ENCODE measurements at places on chromosomes 11 and 22.

DNA sequence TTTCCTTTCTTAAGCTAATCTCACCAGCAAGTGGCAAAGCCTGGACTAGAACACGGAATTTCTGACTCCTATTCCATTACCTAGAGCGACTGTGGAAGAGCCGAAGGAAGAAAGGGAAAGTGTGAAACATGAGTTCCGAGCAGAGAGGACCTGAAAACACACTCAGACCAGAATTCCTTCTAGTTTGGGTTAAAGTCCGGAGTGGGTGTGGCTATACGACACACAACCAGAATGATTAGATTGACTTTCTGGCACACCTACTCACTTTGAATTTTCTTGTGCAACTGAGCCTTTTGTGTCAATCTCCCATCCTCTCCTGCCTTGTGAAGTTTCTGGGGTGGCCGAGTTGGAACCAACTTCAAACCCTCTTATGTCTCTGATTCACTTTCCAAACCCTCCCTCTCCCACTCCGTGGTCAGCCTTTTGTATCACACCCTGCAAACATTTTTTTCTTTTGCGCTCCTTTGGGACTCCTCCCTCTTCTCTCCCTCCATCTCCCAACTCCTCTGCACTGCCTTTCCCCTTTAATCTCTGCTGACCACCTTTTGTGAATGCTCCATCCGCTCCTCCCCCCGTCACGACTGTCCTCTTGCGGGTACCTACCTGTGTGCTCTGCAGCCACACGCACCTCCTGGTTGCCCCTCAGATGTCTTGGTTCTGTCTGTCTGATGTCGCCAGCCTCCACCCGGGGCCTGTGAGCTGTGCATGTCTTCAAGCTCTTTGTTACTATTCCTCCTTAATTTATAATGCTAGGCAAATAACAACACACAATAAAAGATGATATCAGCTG lies 86.3 kb upstream of the BLID start:
- DNase-seq = no peak

GRCh38 chr11:8096575-8096974 lies 15.6 kb downstream of the TUB start:
- no peak for DNase-seq

DNA sequence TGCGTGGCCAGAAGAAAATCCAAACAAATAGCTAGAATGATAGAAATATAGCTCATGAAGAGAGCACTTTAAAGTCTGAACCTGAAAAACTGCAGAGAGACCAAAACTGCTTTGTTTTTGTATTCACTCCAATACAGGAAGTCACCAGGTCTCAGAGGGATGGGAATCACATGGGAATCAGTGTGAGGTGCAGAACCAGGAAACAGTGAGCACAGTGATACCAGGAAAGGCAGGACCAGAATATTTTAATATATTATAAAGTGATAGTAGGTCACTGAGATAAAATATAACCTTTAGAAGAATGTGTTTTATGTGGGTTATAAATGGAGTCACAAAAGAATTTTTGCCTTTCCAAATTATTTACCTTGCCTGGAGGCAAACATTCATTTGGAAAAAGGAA lies 277.3 kb downstream of the CASP12 start:
- no peak for DNase-seq

- DNase-seq = no peak
Measured at GRCh38 chr11:39968071-39968470, 1491.4 kb downstream of the LRRC4C start.

- DNase-seq = no peak
Measured at GRCh38 chr22:37202716-37203115, 9.6 kb downstream of the SSTR3 start.

- no peak for DNase-seq
Measured at GRCh38 chr11:113234888-113235287, 79.5 kb upstream of the TTC12 start.

GRCh38 chr11:12411806-12412727 lies 34.7 kb downstream of the PARVA start:
- DNase-seq = no peak

- no peak for DNase-seq
Measured at GRCh38 chr11:131042041-131042390, 125.7 kb upstream of the SNX19 start.

DNA sequence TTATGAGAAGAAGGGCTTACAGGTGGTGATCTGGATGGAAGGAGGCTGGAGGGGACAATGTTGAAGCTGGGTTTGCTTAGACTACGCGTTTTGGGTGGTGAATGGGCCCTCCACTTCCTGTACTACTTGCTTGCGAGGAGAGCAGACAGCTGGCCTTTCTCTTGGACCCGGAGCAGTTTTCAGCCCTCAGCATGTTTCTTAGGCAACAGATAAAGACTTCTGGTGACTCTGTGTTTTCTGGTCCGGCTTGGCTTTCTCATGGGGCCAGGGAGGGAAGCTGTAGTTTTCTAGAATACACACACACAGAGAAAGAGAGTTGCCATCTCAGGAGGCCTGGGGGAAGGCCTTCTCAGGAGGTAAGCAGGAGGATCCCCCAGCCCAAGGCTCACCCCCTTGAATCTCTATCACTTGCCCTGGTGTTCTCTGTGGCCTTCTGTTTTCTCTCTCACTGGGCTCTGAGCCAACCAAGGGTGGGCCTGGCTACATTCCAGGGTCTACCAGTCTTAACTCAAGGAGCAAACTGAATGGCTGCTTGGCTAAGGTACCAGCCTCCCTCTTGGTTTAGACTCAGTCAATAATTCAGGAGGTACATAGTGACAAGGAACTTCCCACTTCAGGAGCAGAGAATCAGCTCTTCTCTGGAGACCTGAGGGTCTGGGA lies 2.4 kb downstream of the CCS start:
- no peak for DNase-seq

GRCh38 chr11:23540101-23540561 lies 679.9 kb upstream of the CCDC179 start:
- DNase-seq = peak; percentile 52

GRCh38 chr11:3123305-3123704 lies 41.8 kb downstream of the OSBPL5 start:
- DNase-seq = no peak

DNA sequence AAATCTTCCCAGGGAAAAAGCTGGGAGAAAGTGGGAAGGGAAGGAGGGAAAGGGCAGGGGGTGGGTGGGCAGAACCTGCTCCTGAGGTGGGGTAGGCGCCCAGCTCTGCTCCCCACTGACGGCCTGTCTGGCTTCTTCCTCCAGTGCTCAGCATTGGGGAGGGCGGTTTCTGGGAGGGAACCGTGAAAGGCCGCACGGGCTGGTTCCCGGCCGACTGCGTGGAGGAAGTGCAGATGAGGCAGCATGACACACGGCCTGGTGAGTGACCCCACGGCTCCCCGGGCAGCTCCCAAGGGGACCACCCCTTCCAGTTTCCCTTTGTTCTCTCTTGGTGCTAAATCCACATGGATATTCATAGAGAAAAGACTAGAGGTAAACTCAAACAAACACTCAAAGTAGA lies 25.9 kb downstream of the SHANK3 start:
- DNase-seq = no peak

DNA sequence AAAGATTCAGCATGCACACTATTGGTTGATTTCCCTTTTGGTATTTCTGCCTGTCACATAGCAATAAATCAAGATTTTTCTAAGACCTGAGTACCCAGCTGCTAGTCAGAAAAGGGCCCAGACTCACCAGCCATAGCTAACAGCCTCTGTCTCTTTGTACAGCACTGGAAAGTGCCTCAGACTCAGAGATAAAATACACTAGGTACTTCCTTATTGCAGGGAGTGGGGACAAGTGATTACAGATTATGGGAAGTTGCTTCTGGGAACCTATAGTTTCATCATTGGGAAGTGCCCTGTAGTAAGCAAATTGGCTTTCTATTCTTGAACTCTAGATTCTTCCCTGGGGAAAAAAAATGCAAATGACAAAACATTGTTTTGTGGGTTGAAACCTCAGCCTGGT lies at the start of gene CASP5:
Gene CASP5, minus strand, starts transcription at position 166 of the 400 bp plus-strand sequence. Its CDS starts 32 bp downstream, at position 134.
- peak; percentile 92 for DNase-seq

GRCh38 chr11:59787816-59788215 lies 22.8 kb downstream of the MRPL16 start:
- no peak for DNase-seq

DNA sequence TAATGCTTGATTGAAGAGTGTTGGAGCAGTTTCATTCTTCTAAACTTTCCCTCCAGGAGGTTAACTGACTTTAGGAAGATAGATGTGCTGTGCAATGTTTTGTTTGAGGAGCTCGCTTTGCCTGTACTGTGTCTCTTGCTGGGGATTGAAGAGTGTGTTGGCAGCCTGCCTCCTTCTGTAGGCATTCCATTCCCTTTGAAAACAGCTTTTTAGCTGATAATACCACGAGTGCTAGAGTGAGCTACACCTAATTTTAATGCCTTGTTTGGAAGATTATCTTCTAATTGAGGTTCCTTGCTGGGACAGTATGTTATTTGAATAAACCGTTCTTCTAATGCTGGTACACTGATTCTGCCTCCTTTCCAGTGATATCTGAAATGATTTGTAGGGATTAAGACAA lies 7.2 kb downstream of the DDX10 start:
- no peak for DNase-seq

DNA sequence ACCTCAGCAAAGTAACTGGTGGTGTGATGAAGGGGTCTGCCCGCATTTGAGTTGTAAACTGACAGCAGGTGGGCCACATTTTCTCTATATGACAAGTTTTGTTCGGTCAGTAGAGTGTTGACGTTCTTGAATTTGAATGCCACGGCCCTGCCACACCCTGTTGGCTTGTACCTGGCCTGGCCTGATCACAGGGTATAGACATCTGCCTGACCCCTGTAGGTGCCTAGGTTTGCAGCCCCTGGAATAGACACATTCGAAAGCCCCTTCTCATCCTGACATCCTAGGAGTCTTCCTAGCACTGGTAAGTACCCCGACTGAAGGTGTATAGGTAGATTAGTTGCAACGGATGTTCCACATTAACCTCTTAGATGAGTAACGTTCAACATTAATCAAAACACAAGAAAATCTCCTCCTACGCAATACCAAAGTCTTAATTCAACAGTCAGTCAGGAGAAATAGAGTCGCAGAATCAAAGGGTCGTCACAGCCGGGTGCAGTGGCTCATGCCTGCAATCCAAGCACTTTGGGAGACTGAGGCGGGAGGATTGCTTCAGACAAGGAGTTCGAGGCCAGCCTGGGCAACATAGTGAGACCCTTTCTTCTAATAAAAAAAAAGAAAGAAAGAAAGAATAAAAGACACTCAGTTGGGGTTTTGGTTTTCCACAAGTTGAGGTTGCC lies 43.6 kb upstream of the CD5 start:
- DNase-seq = no peak

DNA sequence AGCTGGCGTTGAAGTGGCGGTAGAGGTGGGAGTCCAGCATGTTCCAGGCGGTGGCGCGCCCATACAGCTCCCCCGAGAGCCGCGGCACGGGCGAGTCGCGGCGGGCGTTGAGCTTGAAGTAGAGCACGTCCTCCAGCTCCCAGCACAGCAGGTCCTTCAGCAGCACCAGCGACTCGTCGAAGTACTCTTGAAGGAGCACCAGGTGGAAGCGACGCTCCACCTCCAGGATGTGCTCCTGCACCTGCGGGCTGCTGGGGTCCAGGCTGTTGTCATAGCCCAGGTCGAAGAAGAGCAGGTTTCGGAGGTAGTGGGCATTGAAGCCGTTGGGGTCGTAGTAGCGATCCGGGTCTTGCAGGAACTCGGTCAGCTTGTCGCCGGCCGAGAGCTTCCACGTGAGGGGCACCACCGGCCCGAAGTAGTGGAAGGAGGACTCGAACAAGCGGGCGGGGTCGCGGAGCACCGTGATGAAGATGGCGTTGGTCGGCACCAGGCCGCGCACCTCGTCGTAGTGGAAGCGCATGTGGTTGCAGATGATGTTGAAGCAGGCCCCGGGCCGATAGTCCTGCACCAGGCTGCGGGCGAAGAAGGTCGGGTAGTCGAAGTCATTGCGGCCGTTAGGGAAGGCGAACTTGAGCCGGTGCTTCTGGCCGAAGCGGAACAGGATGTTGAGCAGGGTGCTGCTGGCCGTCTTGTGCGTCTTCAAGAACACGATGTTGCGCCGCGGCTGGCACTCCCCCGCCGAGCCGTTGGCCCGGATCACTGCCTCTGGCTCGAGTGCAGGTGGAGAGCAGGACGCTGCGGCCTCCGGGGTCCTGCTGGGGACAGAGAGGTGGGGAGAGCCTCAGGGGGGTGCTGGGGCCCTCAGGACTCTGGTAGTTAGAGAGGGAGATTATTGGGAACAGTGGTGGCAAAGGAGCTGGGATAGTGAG lies 9.0 kb upstream of the SEC14L6 start:
- DNase-seq = no peak

DNA sequence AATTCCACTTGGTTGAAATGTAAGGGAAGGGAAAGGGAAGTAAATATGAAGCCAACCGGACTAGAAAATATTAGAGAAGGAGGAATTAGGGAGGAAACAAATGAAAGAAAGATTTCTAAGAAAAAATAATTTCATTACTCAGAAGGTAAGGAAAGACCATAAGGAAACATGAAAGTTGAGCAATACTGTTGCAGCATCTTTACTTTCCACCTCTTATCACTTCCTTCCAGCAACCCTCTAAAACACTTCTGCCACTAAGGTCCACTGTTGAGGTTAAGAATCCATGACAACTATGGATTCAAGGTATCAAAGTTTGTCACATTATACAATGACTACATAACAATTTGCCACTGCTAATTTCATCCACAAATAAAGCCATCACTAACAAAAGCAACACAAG lies 308.6 kb downstream of the DLG2 start:
- DNase-seq = peak; percentile 1

DNA sequence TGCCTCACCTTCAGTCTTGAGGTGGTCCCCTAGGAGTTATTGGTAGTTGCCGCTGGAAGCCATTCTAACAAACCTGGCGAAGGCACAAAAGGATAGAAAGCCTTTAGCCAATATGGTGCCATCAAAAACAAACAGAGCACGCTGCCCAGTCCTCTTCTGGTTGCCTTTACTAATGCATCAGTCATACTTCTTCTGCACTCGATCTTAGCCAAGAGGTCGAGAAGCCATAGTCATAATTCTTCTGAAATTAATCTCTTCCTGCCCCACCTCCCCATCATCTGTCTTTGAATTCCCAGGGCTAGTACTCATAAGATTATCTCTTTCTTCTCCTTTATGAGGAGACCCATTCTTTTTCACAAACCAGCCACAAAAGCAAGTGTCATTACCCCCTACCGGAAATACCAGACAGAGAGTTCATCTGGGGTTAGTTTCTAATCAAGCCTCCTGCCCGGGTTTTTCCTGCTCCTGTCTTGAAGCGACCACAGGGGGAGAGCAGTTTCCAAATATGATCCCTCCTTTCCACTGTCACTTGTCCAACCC lies 21.4 kb upstream of the EHF start:
- DNase-seq = no peak

GRCh38 chr11:20611892-20612291 lies 12.5 kb downstream of the SLC6A5 start:
- peak; percentile 52 for DNase-seq

GRCh38 chr11:122439866-122440810 lies 215.4 kb upstream of the UBASH3B start:
- DNase-seq = no peak

DNA sequence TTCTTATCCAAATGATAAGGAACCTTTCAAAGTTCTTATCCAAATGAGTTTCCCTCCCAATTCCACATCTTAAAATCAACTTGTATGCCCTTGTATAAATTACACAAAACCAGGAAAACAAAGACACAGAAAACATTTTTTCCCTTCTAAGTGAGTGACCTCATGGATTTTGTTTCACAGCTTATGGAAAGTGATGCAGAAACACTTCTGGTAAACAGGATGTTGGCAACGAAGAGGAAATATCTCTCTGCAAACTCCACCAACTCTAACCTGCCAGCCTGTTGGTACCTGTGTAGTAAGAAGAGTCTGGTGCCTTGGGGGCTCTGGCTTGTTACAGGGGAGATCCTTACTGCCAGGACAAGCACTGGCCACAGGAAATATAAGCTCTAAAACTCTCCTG lies 57.0 kb downstream of the CELSR1 start:
- no peak for DNase-seq
